ENCODE measurements at places on chromosomes 3 and 15. TPM values are rescaled to one million over a fixed set of nuclear protein-coding genes. Genes with fewer than 3 reads are reported as not detected.
A peak's percentile ranks its signal among the peaks of the same experiment; 100 is the strongest.

DNA sequence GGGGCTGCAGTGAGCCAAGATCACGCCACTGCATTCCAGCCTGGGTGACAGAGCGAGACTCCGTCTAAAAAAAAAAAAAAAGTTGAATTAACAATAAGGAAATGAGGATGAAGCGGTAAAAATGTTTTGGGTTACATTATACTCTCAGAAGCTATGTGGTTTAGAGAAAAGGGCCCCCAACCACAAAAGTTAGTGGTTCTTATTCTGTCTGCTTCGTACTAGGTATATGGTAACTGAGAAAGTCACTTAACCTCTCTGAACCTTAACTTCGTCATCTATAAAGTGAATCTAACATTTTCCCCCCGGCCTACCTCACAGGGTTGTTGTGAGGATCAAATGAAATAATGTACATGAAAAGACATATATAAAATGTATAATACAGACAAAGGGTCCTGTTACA, 38.4 kb upstream of the EHHADH start:
- no peak for DNase-seq

STT3B gene
- 132 TPM for total RNA-seq

GOLGA6D gene
- total RNA-seq, result not detected

DNA sequence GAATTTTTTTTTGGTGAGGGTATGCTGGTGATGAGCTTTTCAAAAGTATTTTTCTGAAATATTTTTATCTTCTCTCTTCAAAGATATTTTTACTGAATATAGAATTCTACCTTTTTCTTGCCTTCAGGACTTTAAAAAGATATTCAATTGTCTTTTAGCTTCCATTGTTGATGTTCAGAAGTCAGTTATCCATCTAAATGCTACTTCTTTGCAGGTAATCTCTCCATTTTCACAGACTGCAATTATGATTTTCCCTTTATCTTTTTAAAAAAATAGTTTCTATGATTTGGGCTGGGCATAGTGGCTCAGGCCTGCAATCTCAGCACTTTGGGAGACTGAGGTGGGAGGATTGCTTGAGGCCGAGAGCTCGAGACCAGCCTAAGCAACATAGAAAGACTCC, 222.4 kb downstream of the IL20RB start:
- DNase-seq, result no peak

MTMR10 gene
- total RNA-seq, result 35.2 TPM

GRCh38 chr3:153163393-153163724, 1.3 kb downstream of the RAP2B start:
- no peak for DNase-seq

DNA sequence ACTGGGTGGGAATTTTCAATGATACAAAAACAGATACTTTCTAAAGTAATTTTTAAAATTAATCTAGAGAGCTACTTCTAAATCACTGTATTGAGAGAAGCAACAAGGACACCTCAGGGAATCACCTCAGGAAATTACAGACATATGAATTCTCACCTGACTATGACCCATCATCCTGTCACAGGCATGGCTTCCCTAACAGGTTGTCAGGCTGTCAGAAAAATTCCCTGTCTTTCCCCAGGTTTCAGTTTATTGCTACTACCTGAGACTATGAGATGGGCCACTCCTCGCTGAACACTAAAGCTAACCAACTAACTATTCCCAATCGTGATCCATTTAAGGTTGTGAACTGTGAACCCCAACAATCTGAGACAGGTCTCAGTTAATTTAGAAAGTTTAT, 66.1 kb downstream of the CD200 start:
- no peak for DNase-seq

GRCh38 chr3:78116874-78117273, 1077.0 kb downstream of the ROBO2 start:
- no peak for DNase-seq

DNA sequence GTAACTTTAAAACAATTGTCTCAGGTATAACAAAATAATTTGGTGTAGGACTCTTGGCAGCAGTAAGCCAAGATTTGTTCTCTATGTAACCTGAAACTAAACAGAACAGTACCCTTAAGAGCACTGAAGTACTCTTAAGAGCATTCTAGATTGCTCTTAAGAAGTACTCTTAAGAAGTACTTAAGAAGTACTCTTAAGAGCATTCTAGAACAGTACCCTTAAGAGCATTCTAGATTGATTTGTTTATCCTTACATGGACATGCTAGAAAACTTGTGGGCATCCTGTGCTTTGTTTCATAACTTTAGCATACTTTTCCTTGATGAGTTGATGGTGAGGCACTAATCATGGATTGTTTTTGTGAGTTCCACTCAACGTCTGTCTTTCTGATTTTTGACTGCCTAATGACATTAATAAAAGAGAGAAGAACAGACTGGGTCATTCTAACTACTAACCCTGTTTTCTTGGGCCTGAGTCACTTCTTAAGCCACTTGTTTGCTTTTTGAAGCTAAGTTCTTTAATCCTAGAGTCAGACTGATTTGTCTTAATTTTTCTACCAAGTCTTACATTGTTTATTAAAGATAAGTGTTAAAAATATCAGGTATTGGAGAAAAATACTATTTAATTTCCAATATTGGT, 57.2 kb upstream of the UTS2B start:
- DNase-seq, result no peak

DNA sequence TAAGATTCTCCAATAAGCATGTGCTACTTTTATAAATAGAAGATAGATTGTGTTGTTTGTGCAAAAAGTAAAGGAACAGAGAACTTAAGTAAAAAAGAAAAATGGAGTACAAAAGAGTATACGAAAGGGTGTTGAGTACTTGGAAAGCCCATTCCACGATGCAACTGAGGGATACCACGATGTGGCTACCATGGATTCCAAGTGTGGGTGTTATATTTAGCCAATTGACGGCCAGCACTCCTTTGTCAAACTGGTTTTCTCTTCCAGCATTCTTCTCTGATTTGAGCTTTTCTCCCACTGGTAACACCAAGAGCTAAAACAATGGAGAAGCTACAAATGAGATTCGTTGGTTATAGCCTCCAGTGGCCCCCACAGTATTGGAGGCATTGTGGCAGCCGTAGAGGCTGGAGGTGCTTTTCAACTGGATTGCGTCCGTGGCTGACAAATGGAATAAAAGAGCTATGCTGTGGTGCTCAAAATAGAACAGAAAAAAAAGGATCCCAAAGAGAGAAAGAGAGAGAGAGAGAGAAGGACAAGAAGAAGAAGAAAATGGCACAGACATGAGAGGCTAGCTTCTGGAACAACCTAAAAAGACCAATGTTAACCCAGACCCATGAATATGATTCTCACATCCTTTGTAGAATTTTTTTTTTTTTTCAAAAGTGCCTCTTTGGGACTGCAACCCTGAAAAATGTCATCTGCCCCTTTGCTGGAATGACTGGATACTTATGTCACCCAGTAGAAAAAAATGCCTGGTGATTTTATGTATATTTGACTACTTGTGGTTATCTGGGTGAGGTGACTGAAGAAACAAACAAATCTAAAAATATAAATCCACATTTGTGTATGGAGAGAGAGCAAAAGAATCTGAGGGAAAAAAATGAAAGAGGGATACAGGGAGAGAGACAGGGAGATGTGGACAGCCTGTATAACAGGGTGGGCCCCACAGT, 345.1 kb downstream of the RORA start:
- DNase-seq, result no peak

DNA sequence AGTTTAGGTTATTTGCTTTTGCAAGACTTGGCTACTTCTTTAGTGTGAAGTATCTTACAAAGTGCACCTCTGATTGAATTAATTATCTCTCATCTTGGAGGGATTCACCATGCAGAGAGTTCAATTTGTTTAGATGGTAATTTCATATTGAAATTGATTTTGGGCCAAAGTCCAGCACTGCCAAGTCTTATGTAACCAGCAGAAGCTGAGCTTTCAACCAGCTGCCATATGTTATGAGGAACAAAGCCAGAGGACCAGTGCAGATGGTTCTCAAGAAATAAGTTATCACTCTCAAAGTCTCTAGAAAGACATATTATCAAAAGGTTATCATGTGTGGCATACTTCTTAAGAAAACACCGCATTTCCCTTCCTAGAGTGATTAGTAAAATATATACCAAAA, 29.0 kb downstream of the ABHD6 start:
- no peak for DNase-seq

GRCh38 chr3:184380627-184381260, 890 bp downstream of the CHRD start:
- DNase-seq, result no peak

GP5 gene
- total RNA-seq, result not detected

DNA sequence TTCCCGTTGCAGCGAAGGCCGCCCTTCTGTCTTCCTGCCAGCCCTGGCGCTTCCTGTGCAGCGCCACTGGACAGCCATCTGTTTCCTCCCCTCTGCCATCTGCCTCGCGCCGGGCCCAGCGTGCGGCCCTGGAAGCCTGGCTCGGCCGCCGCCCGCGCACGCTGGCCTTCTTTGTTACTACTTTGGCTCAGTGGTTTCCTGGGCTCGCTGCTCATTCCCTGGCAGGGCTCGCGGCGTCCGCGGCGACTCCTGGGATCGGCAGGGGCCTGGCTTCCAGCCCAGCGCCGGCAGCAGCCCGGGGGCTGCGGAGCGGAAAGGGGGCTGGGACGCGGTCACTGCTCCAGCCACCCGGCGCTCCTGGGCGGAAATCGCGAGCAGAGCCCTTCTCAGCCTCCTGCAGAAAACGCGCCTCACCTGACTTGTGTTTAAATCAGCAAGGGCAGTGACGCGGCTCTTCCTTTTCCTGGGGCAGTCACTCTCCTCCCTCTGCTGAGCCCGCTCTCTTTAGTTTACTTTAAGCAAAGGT, 10.0 kb downstream of the CMTM7 start:
- DNase-seq, result peak; percentile 61

DNA sequence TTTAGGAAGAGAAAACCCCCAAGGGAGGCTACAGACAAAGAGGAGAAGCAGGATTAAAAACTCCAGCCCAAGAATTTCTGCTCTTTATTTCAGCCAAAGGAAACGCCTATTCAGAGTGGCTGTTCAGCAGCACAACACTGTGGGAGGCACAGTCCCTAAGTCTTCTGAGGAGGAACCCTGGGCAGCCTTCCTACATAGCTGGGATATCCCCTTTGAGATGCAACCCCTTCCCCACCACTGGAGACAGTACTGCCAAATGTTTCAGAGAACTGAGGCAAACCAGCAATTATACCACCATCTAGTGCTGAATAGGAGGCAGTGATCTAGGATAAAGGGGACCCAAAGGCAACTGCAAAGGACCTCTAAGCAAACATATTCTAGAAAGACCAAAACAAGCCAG, 168.1 kb downstream of the VPS13C start:
- DNase-seq, result no peak

DNA sequence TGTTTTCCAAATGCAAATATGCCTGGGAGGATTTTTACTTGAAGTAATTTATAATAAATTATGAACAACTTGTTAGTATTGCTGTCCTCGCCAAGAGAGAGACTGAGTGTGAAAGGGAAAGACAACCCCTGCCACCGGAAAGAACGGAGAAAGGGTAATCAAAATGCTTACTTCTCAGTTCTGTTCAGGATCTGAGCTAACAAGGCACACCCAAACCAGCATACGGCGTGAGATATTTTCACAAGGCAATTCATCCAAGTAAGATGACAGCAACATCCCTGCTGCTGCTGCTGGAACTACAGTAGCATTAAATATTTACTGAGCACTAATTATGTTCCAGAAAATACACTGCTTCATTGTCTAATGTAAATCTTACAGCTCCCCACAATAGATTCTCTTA, 96.1 kb downstream of the KBTBD8 start:
- DNase-seq, result no peak

- DNase-seq, result no peak
These were observed 120.7 kb upstream of the TOPAZ1 start for GRCh38 chr3:44120721-44121582.

- no peak for DNase-seq
These were observed 424.7 kb downstream of the FHIT start for GRCh38 chr3:60826511-60826910.

LRRIQ4 gene
- 0.74 TPM for total RNA-seq

GRCh38 chr15:87345961-87346360, 910.6 kb downstream of the NTRK3 start:
- no peak for DNase-seq

- DNase-seq, result no peak
These were observed 40.5 kb downstream of the MYLK start for GRCh38 chr3:123843668-123844067.

GRCh38 chr15:29172742-29173725, 96.6 kb downstream of the NSMCE3 start:
- no peak for DNase-seq

LRRC31 gene
- total RNA-seq, result 1.1 TPM

NDUFB5 gene
- 75.9 TPM for total RNA-seq

LINGO1 gene
- 2.9 TPM for total RNA-seq

- peak; percentile 59 for DNase-seq
These were observed 23.6 kb downstream of the TIMP4 start for GRCh38 chr3:12135029-12135657.

- DNase-seq, result no peak
These were observed 124.4 kb downstream of the HCN4 start for GRCh38 chr15:73244333-73244732.

DNA sequence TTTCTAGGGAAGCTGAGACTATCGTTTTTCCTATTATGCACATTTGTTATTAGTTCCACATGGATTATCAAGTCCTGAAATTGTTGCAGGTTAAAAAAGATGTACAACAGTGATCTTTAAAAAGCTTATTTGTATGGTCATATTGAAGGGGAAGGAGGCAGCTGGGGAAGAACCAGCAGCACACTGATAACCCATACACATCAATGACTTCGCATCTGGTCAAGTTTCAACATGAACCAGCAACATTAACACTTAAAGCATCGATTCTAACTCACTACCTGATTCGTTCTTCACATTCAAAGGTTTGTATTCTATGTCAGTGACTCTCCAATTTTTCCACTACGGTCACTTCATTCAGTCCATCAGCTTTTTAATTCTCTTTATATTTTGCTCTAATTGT, 56.4 kb downstream of the NCEH1 start:
- DNase-seq, result no peak

Measured in prostate gland (tissue), 2 donors.